ENCODE measurements at places on chromosomes 2 and 18.

DNA sequence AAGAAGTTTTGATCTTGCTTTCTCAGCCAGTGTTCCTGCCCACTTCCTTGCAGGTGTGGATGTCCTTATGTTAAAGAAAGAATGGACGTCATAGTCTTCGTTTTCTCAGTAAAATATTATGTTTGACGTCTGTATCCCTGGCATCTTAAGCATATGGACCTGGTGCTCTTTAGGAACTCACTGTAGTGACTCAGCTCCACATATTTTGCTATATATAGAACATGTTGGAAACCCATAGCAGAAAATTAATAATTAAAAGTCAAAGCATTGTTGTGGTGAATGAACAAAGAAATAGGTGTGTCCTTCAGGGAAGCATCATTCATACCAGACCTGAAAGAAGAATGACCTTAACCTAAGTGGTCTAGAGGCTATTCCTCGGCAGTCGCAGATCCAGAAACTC, 196.1 kb downstream of the MCFD2 start:
- DNase-seq, result no peak

- no peak for DNase-seq
Observed at GRCh38 chr2:159073256-159073655, 104.8 kb downstream of the TANC1 start.

DNA sequence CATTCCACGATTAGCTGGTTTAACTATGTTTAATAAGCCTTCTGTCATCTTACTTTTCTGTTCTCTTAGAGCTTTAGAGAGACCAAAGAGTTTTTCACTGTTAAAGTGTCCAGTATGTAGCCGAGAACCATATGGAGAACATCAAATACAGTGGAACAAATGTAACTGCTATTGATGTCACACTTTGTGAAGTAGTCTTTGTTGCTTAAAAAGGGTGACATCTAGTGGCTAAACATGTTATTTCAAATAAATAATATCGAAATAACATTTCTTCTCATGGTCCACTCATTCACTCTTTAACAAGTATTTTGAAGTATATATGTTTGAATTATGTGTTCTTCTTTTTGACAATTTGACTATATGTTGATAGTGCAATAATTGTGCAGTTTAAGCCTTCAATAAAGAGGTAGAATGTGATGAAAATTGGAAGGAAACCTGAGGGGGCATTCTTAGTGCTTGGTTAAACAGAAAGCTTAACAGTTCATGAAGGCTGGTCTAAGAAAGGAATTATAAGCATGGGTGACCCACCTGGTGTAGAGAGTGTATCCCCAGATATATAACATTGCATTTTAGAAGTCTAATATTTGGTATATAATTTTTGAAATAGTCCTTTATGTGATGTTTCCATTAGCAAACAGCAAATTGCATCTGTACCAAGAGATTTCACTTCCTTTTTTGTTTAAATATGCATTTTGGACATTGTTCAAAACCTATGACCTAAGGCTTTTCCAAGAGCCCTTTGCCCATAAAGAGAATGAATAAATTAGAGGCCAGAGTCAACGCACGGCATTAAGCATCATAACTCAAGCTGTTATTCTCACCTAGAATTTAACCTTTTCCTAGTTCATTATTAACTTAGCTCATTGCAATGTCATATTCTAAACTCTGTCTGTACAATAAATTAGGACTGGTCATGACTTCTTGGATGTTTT, 112.1 kb downstream of the KYNU start:
- DNase-seq, result peak; percentile 81

DNA sequence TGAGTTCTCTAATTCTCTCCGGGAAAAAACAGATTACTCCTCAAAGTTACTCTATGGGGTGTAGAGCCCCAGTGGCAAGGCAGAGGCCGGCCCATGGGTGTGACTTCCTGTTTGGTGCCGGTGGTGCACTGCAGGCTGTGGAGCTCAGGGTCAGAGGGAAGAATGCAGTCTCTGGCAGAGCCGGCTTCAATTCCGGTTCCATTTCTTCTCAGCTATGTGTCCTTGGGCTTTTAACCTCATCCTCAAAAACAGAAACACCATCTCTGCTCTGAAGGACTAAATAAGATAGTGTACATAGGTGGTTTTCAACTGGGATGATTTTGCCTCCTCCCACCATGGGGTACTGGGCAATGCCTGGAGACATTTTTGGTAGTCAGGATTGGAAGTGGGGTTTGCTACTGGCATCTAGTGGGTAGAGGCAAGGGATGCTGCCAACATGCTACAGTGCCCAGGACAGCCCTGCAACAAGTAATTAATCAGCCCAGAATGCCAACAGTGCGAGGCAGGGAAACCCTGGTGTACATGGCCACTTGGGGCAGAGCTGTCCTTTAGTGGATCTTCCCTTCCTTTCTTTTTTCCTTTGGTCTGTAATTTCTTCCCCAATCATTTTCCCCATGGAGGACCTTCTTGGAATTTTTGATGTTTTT, 81.2 kb downstream of the INSIG2 start:
- peak; percentile 58 for DNase-seq

DNA sequence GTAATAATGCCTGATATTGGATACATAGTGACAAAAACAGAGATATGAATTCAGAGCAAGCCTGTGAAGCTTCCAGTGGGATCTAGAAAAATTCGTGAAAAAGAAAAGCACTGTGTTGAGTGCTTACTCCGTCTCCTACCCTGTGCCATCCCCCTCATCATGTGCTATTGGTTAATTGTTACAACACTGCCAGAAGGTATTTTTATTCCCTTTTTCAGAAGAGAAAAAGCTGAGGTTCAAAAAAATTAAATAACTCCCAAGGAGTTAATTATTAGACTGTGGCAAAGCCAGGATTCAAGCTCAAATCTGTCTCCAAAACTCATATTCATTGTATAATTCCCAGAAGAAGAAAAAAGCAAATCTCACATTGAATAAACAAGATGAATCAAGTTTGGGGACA, 735.5 kb upstream of the ACVR2A start:
- no peak for DNase-seq

- DNase-seq, result no peak
Observed at GRCh38 chr2:62302631-62303435, 106.9 kb downstream of the B3GNT2 start.

GRCh38 chr2:223439786-223440185, 162.4 kb downstream of the SCG2 start:
- DNase-seq, result no peak

- DNase-seq, result peak; percentile 33
Observed at GRCh38 chr18:54260396-54261072, 8.8 kb upstream of the POLI start.

DNA sequence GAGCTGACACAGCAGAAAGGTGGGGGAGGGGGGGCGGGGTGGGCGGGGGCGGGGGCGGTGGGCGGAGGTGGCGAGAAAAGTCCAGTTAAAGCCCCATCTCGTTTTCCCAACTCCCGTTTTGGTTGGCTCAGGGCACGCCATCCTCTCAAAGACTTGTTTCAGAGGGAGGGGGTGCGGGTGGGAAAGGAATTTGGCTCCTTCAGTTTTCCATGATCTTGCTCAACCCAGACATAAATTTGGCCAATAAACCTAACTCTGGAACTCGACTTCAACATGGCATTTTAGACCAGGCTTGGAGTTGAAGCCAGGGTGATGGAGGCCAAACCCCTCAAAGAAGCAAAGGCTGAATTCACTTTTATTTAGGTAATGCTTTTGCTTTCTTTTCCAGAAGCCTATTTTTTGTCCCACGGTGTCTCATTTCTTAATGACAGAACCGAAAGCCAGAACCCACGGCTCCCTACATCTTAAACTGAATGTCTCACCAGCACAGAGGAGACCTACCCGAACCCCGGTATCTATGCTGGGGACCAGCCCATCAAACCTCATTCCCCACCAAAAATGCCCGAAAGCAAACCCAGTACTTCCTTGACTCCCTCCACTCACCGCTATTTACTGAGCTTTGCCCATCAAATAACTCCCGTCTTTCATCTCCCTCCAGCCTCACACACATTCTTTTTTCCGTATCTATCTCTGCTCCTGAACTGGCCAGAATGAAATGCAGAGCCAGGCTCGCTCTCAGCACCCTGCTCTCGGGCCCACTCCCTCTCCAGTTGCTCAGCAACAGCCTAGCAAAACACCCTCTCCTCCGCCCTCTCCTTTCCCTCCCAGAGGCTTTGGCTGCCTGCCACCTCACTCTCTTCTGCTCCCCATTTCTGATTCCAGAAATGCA, 4.3 kb downstream of the IGFBP5 start:
- DNase-seq, result peak; percentile 90

DNA sequence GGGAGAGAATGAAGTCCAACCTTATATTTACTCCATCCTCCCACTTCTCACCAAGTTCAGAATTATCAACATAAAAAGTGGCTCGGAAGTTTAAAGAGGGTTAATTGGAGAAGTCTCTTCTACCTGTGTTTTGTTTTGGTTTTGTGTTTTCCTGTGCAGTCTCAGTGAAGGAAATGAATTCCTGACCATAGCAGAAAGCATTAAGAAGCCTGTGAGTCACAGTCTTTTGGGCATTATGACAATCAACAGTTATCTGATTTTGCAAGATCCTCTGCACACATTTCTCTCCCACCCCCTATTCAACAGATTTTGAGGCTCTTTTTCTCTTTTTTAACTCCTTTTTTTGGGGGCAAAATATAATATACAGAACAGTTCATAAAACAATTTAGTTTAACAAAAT, 8.6 kb upstream of the RPL37A start:
- DNase-seq, result peak; percentile 52

- no peak for DNase-seq
Observed at GRCh38 chr18:1668279-1668678, 763.6 kb downstream of the ADCYAP1 start.

GRCh38 chr18:56660655-56661054, 9.5 kb downstream of the WDR7 start:
- no peak for DNase-seq

- peak; percentile 87 for DNase-seq
Observed at GRCh38 chr2:216827073-216827720, 32.7 kb downstream of the TNP1 start.

- no peak for DNase-seq
Observed at GRCh38 chr2:190714958-190715357, 66.1 kb downstream of the NAB1 start.

DNA sequence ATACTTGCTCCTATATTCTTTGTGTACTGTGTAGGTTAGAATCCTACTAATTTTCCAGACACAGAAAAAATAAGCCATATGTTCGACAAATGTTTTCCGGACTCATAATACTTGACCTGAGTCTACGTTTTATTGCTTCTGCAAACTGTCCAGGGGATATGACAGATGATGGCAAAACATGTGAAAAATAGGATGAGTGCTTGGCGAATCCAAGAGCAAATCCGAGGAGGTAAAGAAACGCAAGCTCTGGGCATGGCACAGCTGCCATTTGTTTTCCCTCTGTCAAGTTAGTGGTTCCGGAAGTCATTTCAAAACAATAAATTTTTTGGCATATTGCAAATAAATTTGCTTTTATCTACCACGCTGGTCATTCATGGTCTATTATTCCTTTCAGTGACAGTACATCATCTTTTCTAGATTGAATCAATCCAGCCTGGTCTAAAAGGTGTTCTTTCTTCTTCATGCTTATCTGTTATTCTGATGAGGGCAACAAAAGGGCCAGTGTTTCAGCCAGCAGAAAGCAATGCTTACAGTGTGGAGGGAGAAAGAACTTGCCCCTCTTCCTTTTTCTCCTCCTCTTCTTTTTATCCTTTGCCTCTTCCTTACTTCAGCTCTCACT, 476.1 kb upstream of the SOX11 start:
- no peak for DNase-seq

GRCh38 chr18:6835345-6835744, 105.8 kb downstream of the ARHGAP28 start:
- DNase-seq, result no peak

DNA sequence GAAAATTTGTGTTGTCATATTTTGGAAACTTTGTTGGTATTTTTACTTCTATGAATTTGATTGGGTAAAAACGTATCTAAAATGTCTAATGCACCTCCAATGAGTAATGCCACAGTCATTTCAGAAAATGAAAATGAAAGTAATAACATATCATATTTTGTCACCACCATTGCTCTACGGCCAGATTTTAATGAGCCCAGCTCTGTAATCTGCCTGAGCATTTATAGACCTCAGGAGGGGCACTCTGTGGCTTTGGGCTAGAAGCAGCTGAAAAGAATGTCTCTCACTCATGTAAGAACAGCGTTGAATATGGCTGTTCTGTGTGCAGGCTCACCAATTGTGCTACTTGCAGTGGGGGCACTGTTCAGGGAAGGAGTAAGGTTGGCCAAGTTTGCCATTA, 32.7 kb upstream of the ABCA12 start:
- DNase-seq, result no peak

GRCh38 chr2:238502956-238503791, 76.4 kb downstream of the ASB1 start:
- no peak for DNase-seq

- DNase-seq, result no peak
Observed at GRCh38 chr2:40363231-40363630, 88.7 kb downstream of the SLC8A1 start.

DNA sequence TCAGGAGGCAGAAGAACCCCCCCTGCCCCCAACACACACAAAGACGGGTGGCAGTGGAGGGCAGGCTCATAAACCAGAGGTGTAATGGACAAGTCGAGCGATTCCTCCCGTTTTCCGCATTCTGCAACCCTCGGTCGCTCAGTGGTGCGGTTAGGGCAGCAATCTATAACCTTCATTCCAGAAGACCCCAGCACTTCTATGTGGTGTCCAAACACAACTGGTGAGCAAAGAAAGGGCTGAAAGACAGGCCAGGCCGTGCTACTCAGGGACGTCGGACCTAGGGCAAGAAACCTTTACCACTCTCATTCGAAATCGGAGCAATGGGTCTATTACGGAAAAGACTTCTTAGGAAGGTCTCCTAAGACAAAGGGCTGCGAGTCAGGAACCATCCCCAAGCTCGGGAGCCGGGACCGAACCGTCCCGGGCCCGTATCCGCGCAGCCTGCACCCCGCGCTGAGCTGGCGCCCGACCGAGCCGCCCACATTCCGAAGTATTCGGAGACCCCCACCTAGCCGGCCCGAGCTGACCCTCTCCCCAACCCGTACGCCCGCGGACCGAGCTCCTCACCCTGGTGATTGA, 568 bp downstream of the ARL5A start:
- DNase-seq, result peak; percentile 56

DNA sequence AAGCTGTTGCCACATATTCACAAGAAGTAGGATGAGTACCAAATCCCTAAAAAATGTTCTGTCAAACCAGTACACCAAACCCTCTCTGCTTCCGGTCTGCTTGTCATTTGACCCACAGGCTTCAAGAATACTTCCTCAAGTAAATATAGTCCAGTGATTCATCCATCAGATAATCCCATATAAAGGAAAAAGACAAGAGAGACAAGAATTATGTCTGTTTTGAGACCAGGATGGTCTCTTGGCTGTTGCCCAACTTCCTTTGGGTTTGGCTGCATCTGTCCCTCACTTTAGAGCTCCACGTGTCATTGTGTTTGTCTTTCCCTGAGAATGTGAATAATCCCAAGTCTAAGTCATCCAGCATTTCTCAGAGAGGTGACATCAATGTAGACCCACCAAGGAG, 91.5 kb upstream of the NRP2 start:
- DNase-seq, result no peak

- no peak for DNase-seq
Observed at GRCh38 chr18:59593291-59593717, 103.9 kb downstream of the CCBE1 start.

- no peak for DNase-seq
Observed at GRCh38 chr2:158723181-158723838, 71.8 kb upstream of the DAPL1 start.

Data from hematopoietic multipotent progenitor cell treated with erythropoietin and hydrocortisone succinate and interleukin-3 and kit ligand, for 6 days (in vitro differentiated cells).